ENCODE measurements at places on chromosomes 12 and 14.

DNA sequence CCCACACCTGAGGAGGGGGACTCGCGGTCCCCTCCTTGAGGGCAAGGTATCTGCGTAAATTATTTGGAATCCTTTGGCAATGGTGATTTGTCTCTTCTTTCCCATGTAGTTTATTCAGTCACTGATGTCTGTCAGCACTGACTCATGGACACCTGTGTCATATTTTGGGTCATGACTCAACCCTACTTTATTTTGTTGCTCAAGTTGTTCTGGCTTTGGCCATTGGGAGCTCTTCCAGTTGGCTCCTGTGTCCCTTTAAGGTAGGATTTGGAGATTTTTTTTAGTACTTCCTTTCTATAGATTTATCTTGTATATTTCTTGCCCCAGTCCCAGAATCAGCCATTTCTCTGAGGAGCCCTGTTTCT is 47.4 kb upstream of the C14orf180 start:
- no peak for DNase-seq

DNA sequence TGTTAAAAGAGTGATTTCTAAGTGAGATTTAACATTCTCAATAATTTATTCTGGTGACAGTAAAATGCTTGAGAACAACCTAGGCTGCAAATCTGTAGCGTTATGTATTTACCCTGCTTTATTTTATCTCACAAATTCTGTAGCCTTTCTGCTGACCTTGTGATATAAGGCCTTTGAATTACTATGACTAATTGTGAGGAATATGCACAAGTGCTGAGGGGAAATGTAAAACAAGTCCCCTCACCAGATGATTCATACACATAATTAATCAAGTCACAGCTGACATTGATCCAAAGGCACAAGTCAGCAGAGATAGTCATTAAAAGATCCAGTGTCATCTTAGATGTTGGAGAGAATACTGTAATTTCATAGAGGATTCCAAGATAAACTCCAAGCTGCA is 992.7 kb upstream of the USP15 start:
- DNase-seq = no peak

- DNase-seq = no peak
These were observed 31.4 kb upstream of the SNAPC1 start for GRCh38 chr14:61730756-61731373.

DNA sequence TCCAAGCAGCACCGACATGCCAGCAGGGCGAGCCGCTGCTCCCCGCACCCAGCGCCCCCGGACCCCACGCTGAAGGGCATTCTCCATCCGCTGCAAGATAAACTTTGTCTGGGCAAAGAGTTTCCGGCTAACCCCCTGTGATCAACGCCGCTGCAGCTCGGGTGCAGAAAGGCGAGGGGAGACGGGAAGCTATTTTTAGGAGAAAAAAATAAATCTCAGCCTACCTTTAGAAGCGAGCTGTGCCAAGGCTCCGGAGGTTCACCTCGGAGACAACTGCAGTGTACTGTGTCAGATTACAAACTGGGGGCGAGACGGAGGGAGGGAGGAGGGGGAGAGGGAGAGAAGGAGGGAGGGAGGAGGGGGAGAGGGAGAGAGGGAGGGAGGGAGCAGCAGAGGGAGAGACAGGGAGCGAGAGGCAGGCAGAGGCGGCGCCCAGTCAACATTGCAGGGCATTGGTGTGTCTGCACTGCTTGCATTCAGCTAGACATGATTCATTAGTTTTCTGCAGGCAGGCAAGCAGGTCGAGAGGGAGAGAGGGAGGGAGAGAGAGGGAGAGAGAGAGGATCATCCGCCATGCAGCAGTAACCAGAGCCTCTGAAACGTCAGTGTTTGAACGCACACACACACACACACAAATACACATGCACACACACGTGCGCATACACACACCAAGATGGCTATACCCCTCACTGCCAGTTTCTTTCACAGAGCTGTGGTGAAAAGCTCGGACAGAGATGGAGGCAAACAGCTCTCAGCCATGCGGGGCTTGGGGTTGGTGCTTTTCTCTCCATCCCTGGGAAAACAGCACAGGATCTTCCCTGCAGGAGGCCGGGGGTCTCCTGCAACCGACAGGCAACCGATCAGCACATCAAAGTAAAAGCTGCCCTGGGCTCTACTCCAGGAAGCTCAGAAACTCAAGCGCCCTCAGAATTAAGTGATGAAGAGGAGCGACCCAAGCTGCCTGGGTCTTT is at the start of gene RIMBP2:
TSS of gene RIMBP2 (minus strand) at position 302 of the 971 bp plus-strand sequence. CDS start 237,286 bp downstream, outside the sequence.
- DNase-seq = no peak

- no peak for DNase-seq
These were observed 221.2 kb downstream of the SSPN start for GRCh38 chr12:26416550-26416949.

DNA sequence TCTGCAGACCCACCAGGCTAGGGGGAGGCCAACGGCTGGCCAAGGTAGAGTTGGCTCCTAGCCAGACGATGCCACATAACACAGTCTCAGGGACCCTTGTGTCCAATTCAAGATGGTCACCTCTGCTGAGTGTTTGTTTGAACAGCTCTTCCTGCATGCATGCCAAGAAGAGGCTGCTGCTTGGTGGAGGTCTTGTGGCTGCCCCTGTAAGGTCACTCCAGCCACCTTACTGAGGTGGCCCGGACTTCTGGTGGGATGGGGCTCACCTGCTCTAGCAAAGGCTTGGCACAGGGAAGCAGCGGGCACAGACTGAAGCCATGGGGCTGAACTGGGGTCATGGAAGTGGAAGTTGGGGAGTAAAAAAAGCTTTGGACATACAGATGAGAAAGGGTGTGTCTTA is 210.3 kb downstream of the GLT1D1 start:
- DNase-seq = no peak

GRCh38 chr12:71972441-71973074 is 33.9 kb downstream of the TPH2 start:
- no peak for DNase-seq

DNA sequence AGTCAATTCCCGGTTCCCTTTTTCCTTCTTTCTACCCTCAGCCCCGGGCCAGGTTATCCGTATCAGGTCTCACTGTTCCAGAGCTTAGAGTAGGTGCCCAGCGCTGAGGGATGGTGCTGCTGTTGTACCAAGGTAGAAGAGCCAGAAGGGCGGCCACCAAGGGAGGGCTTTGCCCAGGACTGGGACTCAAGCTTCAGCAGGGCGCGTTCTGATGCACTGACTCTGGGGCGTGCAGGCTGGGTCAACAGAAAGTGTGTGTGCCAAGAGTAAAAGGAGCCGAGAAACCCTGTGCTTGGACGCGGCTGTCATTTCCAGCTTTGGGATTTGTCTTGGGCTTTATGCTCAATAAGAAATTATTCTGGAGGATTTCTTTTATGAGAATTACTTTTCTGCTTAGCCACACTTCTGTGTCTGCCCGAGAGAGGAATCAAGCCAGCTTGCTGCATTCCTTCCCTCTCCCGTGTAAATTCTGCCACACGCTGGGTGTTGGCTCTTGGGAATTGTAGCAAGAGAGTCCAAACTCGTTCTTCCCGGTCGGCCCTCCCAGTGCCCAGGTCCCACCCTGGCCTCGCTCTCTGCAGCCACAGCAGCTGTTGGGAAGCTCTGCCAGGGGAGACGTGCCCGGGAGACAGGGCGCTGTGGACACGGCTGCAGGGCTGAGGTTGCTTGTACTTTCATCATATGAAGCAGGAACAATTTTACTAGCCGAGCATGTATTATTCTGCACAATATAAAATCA is 98.0 kb downstream of the FBXL14 start:
- no peak for DNase-seq

DNA sequence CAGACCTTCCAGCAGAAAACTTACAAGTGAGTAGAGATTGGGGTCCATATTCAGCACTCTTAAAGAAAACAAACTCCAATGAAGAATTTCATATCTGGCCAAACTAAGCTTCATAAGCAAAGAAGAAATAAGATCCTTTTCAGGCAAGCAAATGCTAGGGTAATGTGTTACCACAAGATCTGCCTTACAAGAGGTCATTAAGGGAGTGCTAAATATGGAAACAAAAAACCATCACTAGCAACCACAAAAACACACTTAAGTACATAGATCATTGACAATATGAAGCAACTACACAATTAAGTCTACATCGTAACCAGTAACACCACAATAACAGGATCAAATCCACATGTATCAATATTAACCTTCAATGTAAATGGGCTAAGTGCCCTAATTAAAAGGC is 47.1 kb upstream of the CLEC14A start:
- DNase-seq = no peak

DNA sequence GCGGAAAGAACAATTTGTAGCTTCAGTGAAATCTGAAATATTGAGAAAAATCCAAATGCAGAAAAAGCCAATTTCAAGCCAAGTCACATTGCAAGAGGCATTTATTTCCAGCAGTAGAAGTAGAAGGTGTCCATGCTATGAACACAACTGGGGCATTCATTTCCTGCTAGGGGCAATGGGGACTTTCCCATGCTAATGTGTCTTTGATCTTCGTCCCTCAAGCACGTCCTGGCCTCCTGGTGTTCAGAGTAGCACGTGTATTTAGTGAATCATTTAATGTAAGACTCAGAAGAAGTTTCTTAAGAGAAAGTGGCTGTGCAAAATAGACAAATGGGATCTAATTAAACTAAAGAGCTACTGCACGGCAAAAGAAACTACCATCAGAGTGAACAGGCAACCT is 267.9 kb downstream of the TMEM132C start:
- no peak for DNase-seq

- DNase-seq = peak; percentile 60
These were observed 201.9 kb downstream of the DAD1 start for GRCh38 chr14:22386924-22387775.

DNA sequence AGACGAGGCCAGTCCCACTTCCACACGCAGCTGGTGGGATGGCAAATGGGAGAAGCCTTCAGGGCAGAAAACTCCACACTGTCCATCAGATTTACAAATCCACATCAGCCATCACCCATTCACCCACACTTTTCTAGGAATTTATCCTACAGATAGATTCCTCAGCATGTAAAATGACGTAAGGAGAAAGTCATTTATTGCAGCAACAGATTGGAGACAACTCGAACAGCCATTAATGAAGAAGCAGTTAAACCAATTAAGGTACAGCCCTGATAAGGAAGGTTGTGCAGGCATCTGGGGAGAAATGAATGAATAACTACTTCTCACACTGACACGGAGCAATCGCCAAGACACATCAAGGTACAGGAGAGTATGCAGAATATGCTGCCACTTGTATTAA is 26.2 kb downstream of the PRKAB1 start:
- no peak for DNase-seq

DNA sequence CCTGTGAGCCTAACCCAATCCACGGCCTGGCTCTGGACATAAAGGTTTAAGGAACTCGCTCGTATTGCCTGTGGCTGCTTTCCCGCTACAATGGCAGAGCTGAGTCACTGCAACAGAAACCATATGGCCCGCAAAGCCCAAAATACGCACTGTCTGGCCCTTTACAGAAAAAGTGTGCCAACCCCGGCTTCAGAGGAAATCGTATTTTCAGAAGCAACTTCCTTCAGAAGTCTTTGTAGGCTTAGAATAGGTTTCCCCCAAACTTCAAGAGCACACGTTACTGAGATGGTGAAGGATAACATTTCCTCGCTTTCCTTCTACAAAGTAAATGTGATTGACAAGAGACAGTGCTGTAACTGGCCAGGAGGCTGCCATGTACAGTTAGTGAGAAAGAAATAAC is 34.8 kb upstream of the TESC start:
- DNase-seq = peak; percentile 24

DNA sequence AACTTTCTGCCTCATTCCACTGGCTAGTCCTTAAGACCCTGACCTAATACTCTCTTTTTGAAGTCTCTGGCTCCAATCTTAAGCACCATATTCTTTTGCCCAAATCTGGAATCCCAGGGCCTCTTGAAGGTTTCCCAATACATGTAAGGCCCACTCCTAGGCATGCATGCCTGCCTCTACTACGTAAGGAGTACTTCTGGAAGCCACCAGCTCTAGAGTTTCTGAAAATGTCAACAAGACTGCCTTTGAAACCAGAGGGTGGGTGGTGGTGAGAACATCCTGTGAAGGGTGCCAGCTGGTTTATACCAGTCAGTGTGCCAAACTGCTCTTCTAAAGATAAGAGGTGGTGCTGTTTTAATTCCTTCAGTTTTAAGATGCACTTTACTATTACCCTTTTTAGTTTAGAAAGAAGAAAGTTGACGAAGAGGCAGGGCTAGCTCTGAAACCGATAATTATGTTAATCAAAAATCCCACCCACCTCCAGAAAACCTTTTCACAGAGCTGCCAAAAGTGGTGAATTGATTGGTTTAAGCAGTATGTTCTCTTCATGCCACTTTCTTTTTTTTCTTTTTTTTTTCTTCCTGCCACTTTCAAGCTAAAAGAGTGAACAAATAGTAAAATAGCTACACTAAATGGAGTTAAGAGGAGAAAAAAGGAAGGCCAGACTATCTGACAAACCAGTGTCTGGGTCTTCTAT is 8.7 kb upstream of the WDR89 start:
- peak; percentile 61 for DNase-seq

- DNase-seq = no peak
These were observed at the start of gene PRH1 for GRCh38 chr12:10884086-10884725. Gene PRH1 (minus strand): TSS chr12:10884255. CDS start chr12:10884217, 38 bp downstream.

GRCh38 chr12:87338681-87339080 is 690.5 kb downstream of the C12orf50 start:
- DNase-seq = no peak

GRCh38 chr12:2563709-2564108 is 231.1 kb upstream of the FKBP4 start:
- no peak for DNase-seq

GRCh38 chr14:52124791-52125684 is 56.2 kb upstream of the NID2 start:
- no peak for DNase-seq

GRCh38 chr14:88910386-88910785 is 85.9 kb downstream of the TTC8 start:
- DNase-seq = no peak

DNA sequence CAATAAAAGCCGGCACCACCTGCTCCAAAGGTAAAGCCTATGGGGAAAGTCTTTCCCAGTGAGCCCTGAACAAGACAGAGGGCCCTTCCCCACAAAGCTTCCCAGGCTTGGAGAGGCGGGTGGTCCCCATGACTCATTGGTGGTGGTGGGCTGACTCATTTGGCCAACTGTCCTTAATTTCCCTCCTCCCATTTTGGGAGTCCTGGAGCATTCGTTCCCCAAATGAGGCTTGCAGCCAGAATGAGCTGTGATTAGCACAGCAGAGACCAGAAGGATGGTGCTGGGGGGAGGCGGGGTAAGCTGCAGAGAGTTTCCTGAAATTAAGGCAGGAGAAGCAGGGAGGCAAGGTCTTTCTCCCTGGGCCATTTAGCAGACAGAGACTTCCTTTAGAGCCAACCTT is 241.7 kb downstream of the DPF3 start:
- DNase-seq = no peak

- DNase-seq = no peak
These were observed 37.7 kb downstream of the NRDE2 start for GRCh38 chr14:90293766-90294730.

- DNase-seq = peak; percentile 21
These were observed 132.3 kb downstream of the SNAPC1 start for GRCh38 chr14:61894452-61895077.

GRCh38 chr12:38878986-38879385 is 26.4 kb downstream of the CPNE8 start:
- DNase-seq = no peak

GRCh38 chr12:129772501-129773493 is 131.0 kb downstream of the TMEM132D start:
- no peak for DNase-seq

GRCh38 chr12:121267822-121268221 is 28.7 kb downstream of the CAMKK2 start:
- no peak for DNase-seq

- DNase-seq = no peak
These were observed 162.7 kb downstream of the ETV6 start for GRCh38 chr12:11812241-11812585.

Measured in CD4-positive, alpha-beta T cell treated with Interferon gamma for 1 hour (primary cell).